ENCODE measurements at places on chromosomes 4 and X.

DNA sequence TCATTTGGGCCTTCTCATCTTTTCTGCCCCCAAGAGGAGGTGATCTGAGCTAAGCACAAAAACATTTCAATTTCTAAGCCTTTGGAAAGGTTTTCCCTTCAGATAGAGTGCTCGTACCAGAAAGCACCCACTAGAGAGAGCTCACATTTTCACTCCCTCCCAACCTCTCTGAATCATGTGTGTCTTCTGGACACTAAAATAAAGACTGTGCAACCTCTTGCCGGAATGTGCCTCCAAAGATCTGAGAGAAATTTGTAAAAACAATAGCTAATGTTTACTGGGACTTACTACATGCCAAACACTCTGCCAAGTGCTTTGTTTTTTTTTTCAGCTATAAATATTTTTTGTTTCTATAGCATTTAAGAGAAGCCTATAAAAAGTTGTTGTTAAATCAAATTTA, 120.6 kb upstream of the LNX1 start:
- no peak for DNase-seq

GRCh38 chr4:109432696-109433095, 919 bp upstream of the SEC24B start:
- DNase-seq, result no peak

GRCh38 chr4:8762356-8762755, 109.3 kb downstream of the HMX1 start:
- no peak for DNase-seq

DNA sequence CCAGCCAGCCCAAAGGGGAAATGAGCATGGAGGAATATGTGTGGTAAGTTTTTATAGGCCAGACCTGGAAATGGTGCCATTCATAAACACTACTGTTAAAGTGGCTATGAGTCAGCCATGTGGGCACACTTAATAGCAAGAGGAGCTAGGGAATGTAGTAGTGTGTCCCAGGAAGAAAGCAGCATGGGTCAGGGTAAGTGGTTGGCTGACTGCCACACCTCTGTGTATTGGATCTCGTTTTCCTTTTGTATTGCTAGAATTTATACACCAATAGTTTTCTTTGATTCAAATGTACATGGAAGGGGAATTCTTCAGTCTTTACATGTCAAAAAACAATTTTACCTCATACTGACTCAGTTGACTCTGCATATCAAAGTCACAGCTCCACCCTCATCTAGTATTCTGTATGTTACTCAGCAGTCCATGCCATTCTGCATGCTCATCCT, 22.9 kb upstream of the SGMS2 start:
- no peak for DNase-seq

DNA sequence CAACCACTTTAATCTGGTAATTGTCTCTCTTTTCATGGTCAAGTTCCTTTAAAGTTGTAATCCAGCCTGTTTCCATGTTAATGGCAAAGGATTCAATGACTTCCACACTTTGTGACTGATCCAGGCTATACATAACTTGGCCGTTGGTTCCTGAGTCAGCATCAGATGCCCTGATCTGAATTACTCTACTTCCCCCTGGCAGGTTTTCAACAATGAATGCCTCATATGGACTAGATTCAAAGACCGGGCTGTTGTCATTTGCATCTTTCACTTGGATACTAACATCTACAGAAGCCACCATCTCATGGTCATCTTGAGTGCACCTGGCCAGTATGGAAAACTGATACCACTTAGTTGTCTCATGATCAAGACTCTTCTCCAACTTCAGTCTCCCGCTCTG, 62.6 kb upstream of the MTNR1A start:
- no peak for DNase-seq

GRCh38 chr4:40562208-40562607, 67.5 kb downstream of the RBM47 start:
- no peak for DNase-seq

DNA sequence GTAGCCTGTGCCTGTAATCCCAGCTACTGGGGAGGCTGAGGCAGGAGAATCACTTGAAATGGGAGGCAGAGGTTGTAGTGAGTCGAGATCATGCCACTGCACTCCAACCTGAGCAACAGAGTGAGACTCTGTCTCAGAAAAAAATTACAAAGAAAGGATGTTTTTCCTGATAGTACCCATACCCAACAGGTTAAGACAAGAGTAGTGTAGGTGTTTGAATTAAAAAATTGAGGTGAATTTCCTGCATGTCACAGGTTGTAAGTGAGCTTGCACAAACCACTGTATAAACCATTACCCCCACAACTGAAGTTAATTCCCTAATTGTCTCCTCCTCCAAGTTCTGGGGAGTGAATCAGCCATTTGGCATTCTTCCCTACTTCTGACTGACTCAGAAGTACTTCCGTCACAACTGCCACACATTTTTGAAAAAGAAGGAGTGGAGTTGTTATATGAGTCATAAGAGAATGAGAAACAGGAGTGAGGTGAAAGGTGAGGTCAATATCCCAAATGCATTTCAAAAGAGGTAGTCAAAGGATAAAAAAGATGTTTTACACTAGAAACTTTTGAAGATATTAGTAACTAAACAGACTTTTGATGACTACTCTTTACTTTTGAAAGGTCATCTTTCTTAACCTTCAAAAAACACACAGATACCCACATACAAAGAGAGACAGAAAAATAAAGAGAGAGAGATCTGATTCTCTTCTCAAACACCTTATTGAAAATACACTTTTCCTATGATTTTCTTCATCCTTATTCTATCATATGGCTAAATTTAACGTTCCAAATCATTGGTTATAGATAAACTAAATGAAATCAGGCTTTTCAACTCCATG, 134.5 kb downstream of the BTC start:
- no peak for DNase-seq

- DNase-seq, result no peak
These were observed 240.5 kb upstream of the ANKRD50 start for GRCh38 chr4:124953061-124953460.

GRCh38 chr4:3208826-3209225, 40.1 kb upstream of the MSANTD1 start:
- DNase-seq, result no peak

DNA sequence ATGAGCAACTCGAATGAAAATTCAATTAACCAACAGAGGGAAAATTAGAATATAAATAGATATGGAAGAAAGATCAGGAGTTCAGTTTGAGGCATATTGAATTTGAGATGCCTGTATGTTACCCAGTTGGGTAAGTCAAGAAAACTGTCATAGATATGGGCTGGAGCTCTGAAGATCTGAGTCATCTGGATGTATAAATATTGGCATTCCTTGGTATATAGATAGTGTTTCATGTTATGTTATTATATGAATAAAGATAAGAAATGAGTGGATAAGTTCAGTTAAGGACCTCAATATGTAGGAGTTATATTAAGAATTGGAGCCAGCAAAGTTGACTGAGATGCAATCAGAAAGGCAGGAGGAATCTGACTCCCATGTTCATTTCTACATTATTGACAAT, 543.6 kb upstream of the SMIM31 start:
- DNase-seq, result no peak

DNA sequence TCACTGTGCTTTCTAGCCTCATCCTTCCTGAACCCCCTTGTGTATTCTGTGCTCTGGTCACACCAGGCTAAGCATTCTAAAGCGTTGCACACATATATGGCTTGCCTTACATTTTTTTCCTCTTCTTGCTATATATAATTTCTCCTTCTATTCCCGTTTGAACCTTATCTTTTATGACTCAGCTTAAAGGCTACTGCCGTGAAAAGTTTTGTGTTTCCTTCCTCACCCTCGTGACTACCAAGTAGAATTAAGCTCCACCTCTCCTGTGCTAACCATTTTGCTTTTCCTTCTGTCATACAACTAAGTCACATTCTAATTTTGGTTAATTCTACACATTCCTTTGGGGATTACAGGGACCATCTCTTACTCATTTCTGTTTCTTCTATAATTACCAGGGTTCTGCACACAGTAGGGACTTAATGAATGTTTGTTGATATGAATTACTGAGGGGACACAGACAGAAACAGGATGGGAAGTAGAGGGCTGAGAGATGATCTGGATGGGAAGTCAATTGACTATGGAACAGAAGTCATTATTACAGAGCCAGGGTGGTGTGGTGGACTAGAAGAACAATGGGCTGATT, 67.1 kb downstream of the DOCK11 start:
- DNase-seq, result no peak

- DNase-seq, result no peak
These were observed 3.1 kb upstream of the BCORL1 start for GRCh38 chrX:129979207-129979920.

DNA sequence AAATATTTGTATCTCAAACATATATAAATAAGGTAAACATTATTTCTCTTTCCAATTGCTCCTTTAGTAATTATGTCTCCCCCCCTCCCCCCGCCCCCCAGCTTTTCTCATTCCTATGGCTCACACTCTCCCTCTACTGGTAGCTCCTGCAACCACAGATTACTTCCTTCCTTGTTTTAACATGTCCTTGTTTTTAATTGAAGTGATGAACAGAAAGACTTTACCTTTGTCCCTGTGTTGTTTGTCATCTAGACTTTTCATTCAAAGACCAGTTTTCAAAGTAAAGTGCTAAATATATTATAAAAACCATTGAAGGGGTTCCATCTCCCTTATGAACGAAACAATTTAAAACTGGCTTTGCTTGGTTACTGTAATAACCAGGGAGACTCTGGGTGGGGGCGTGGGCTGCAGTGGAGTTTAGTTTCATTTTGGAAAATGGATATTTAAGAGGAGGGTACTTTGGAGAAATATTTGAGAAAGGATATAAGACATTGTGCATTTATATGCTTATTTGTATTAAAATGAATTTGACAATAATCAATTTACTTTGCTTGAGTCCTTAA, 352.9 kb downstream of the RAPGEF2 start:
- DNase-seq, result no peak

DNA sequence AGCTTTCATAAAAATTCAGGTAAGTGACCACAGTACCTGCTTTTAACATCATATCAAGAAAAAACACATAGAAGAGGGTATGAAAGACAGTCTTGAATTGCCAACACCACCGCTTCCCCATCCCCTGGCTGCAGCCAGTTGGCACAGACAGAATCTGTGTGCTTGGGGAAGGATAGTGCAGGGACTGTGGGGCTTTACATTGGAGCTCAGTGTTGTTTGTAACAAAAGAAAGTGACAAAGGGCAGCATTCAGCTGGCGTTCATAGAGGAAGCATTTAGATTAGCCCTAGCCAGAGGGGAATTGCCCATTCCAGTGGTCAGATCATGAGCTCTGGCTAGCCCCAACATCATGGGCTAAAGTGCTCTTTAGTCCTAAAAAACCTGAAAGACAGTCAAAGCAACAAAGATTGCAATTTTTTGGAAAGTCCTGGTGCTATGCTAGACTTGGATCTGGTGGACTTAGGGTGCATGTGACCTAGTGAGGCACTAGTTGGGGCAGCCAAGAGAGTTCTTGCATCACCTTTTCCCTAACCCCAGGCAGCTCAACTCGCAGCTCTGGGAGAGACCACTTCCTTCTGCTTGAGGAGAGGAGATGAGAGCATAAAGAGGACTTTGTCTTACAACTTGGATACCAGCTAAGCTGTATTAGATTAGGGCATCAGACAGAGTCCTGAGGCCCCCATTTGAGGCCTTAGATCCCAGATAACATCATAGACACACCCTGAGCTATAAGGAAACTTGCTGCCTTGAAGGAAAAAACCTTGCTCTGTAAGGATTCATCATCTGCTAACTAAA, 1602.4 kb upstream of the ADGRL3 start:
- DNase-seq, result no peak

GRCh38 chrX:44456685-44457084, 86.0 kb downstream of the FUNDC1 start:
- no peak for DNase-seq

Data from stimulated activated CD8-positive, alpha-beta memory T cell treated with anti-CD3 and anti-CD28 coated beads, Interleukin-2, amount 100 ng/mL, for 1 hour (primary cell).